ENCODE measurements at places on chromosomes 13 and 19. TPM values are rescaled to one million over a fixed set of nuclear protein-coding genes. Genes with fewer than 3 reads are reported as not detected.

- no peaks in the 10 kb centered on the region for H3K4me1 ChIP-seq
- no peak for DNase-seq
- H3K36me3 ChIP-seq: no peaks in the 10 kb centered on the region
- no peak overlapping the region for H3K4me3 ChIP-seq
- no peaks in the 10 kb centered on the region for H3K27me3 ChIP-seq
Measured at GRCh38 chr13:93249364-93250306, 23.0 kb downstream of the GPC6 start.

Gene NLRP7
- 0.33 TPM for total RNA-seq

DNA sequence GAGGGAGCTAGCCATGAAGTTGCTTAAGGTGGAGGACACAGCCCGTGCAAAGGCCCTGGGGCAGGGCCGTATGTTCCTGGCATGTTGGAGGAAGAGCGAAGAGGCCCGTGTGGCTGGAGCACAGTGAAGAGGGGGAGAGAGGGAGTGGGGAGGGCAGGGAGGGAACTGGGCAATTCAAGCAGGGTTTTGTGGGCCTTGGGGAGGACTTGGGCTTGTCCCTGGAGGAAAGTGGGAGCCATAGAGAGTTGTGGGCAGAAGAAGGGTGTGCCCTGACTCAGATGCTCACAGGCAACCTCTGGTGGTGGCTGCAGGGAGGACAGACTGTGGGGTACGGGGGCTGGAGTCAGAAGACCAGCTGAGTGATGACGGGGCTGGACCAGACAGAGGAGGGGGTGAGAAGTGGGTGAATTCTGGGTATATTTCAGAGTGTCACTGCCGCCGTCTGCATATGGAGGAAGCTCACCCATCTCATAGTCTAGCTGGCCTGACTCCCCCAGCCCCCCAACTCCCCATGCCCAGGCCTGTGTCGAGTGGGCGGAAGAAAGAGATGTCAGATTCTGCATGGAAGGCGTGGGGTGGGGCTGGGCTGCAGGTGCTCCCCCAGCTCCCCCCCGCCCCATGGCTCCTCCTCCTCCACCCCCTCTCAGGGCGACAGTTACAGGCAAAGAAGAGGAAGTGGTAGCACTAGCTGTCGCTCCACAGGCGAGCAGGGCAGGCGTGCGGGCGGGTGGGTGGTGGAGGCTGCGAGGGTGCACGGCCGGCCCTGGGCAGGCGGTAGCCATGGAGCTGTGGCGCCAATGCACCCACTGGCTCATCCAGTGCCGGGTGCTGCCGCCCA is at the start of gene VAV1:
VAV1 (plus strand) TSS at position 681 of the 838 bp plus-strand sequence; CDS start at position 781, 100 bp downstream.
- H3K27ac ChIP-seq: peak within 1 kb of the TSS; percentile 92
- peak; percentile 71 for DNase-seq
- H3K36me3 ChIP-seq: peaks cover 36% of the 10 kb centered on the region
- peak within 1 kb of the TSS; percentile 95 for H3K4me3 ChIP-seq

- no peaks in the 10 kb centered on the region for H3K36me3 ChIP-seq
- no peak overlapping the region for H3K27ac ChIP-seq
- no peaks in the 10 kb centered on the region for H3K4me1 ChIP-seq
- no peak for DNase-seq
Measured at GRCh38 chr13:77836423-77836822, 82.2 kb downstream of the EDNRB start.

DNA sequence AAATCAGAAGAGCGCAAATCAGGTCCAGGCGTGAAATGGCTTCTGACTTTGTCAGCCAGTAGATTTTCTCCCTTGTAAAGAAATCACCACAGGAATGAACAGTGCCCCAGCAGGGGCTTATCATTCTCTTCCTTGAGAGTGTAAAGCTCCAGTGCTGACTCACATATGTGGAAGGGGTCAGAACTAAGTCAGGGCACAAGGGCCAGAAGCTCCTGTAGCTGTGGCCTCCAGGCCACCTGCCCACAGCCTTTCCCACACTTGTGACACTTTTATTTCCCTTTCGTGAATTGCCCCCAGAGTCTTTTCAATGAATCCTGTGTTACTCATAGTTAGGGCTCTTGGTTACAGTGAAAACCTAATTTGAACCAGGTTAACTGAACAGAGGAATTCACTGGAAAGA is 99.6 kb downstream of the SUCLA2 start:
- DNase-seq: no peak
- no peak overlapping the region for H3K4me3 ChIP-seq
- H3K27me3 ChIP-seq: no peaks in the 10 kb centered on the region

- peaks cover 79% of the 10 kb centered on the region for H3K4me1 ChIP-seq
- H3K27ac ChIP-seq: no peak overlapping the region
- no peak for DNase-seq
- no peaks in the 10 kb centered on the region for H3K27me3 ChIP-seq
Measured at GRCh38 chr19:16460454-16460853, 11.3 kb downstream of the EPS15L1 start.

DNA sequence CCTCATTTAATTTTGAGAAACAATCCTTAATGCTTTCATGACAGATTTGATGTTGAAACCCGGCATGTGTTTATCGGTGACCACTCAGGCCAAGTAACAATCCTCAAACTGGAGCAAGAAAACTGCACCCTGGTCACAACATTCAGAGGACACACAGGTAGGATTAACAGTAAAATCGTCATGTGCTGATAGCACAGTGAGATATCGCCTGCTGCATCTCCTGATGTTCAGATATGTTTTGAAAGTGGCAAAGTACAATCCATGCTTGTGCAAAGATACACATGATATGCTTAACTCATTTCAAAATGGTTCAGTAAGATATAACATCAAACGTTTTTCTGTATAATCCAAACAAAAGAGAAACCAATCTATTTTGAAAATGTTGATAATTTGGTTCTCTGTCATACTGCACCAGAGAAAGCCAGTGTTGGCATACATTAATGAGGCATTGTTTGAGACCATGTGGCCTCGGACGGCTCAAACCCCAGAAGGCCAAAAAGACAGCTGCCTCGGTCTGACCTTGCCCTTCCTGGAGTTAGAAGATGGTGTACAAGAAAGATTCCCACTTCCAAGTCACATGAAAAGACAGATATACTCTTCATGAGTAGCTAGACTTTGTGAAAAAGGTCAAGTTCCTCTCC is 76.2 kb downstream of the DHRS12 start:
- H3K4me3 ChIP-seq: no peak overlapping the region
- no peaks in the 10 kb centered on the region for H3K4me1 ChIP-seq
- H3K27ac ChIP-seq: no peak overlapping the region
- H3K36me3 ChIP-seq: peaks cover 18% of the 10 kb centered on the region
- DNase-seq: no peak
- H3K27me3 ChIP-seq: no peaks in the 10 kb centered on the region

GRCh38 chr13:31074756-31075155 is 86.9 kb downstream of the HSPH1 start:
- H3K36me3 ChIP-seq: no peaks in the 10 kb centered on the region
- peaks cover 2% of the 10 kb centered on the region for H3K4me1 ChIP-seq
- H3K27me3 ChIP-seq: peaks cover 3% of the 10 kb centered on the region

GRCh38 chr13:20399515-20399914 is 126.1 kb downstream of the CRYL1 start:
- no peaks in the 10 kb centered on the region for H3K4me1 ChIP-seq
- H3K27me3 ChIP-seq: no peaks in the 10 kb centered on the region
- H3K36me3 ChIP-seq: peaks cover 9% of the 10 kb centered on the region

- H3K4me3 ChIP-seq: no peak overlapping the region
- no peaks in the 10 kb centered on the region for H3K4me1 ChIP-seq
- no peaks in the 10 kb centered on the region for H3K36me3 ChIP-seq
- DNase-seq: no peak
- peaks cover 33% of the 10 kb centered on the region for H3K27me3 ChIP-seq
Measured at GRCh38 chr13:26920614-26921355, 160.2 kb upstream of the GPR12 start.

Gene OXGR1
- not detected for total RNA-seq

DNA sequence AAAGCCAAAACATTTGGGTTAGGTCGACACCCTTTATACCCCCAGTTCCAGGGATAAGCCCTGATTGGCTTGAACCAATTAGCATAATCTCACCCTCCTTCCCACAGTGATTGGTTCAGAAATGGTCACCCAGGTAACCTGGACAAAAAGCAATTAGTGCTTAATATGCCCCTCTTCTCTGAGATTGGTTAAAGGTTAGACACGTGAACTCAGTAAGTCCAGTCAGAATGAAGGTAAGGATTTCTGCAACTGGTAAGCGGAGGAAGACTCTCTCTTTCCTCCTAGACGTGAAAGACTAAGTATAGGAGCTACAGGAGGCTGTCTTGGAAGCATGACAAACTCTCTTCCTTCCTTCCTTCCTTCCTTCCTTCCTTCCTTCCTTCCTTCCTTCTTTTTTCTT is 1.3 kb upstream of the PNMA8C start:
- peaks cover 62% of the 10 kb centered on the region for H3K27me3 ChIP-seq
- H3K36me3 ChIP-seq: no peaks in the 10 kb centered on the region
- peaks cover 26% of the 10 kb centered on the region for H3K4me1 ChIP-seq
- H3K27ac ChIP-seq: no peak overlapping the region

DNA sequence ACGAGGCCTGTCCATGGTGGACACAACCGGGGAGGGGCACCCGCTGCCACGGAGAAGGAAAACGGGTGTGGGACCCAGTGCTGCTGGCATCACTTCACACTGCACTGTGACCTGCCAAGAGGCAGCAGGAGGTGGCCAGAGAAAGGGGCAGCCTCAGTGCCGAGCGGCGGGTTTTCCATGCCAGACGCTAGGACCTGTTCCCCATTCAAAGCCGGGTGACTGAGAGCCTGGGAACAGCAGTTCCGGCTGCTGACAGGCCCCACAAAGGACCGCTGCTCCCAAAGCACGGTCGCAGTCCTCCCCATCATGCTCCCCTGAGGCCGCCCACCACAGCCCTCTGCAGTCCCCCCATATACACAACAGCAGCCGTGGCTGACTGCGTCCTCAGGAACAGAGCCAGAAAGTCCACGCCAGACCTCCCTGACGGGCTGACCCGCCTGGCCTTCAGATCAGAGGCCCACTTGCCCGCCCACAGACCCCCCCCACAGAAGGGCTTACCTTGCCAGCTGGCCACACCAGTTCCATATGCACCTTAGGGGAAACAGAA is 5.4 kb downstream of the AKAP8 start:
- H3K4me3 ChIP-seq: no peak overlapping the region
- no peak overlapping the region for H3K27ac ChIP-seq
- peaks cover 56% of the 10 kb centered on the region for H3K36me3 ChIP-seq
- H3K27me3 ChIP-seq: no peaks in the 10 kb centered on the region
- DNase-seq: no peak

Gene FPR1
- not detected for total RNA-seq

DNA sequence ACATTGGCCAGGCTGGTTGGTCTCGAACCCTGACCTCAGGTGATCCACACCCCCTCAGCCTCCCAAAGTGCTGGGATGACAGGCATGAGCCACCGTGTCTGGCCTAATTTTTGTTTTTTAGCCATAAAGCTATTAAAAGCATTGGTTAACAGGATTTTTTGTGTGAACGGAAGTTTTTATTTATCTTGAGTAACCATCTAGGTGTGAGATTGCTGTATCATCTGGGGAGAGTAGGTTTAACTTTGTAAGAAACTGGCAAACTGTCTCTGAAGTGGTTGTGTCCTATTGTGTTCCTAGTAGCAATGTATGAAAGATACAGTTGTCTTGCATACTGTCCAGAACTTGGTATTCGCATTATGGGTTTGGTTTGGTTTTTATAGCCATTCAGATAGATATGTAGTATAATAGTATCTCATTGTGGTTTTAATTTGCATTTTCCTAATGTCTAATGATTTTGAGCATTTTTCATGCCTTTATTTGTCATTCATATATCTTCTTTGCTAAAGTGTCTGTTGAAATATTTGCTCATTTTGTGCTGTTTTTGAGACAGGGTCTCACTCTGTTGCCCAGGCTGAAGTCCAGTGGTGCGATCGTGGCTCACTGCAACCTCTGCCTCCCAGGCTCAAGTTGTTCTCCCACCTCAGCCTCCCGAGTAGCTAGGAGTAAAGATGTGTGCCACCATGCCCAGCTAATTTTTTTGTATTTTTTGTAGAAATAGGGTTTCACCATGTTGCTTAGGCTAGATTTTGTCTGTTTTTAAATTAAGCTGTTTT is 13.5 kb upstream of the PLEKHF1 start:
- no peak overlapping the region for H3K27ac ChIP-seq
- no peak overlapping the region for H3K4me3 ChIP-seq
- no peak for DNase-seq
- H3K36me3 ChIP-seq: no peaks in the 10 kb centered on the region
- peaks cover 18% of the 10 kb centered on the region for H3K27me3 ChIP-seq

Gene EPSTI1
- 32.8 TPM for total RNA-seq

Gene COMP
- total RNA-seq: 0.10 TPM

DNA sequence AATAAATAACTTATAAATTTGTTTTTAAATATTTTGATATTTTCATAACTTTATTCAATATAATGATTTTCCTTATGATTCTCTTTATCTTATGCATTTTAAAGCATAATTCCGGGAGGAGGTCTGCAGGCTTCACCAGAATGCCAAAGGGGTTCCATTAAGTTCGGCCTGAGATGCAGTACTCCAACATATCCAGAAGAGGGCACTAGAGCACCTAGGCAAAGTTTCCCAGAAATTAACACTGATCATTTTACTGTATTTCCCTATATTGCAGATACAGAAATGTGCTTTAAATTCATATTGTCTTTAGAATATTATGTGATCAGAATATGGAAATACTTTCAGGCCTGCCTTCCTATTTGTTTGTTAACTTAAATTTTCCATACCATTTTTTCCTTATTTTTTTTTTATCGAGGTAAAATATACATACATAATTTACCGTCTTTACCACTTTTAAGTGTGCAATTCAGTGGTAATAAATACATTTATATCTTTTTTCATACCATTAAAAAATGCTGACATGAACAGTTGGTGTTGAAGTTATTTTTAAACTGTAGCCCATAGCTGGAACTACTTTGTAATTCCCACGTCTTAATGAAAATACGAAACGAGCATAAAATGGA is 58.9 kb upstream of the TM9SF2 start:
- no peak overlapping the region for H3K4me3 ChIP-seq
- peaks cover 16% of the 10 kb centered on the region for H3K4me1 ChIP-seq
- DNase-seq: no peak
- H3K36me3 ChIP-seq: no peaks in the 10 kb centered on the region
- peaks cover 2% of the 10 kb centered on the region for H3K27me3 ChIP-seq
- no peak overlapping the region for H3K27ac ChIP-seq

GRCh38 chr19:13841086-13841961 is 35.6 kb upstream of the NANOS3 start:
- H3K4me3 ChIP-seq: peak overlapping the region; percentile 86
- peak; percentile 58 for DNase-seq
- no peaks in the 10 kb centered on the region for H3K27me3 ChIP-seq
- peaks cover 82% of the 10 kb centered on the region for H3K4me1 ChIP-seq
- peak overlapping the region; percentile 92 for H3K27ac ChIP-seq

Gene EBI3
- 186 TPM for total RNA-seq

GRCh38 chr19:30407068-30407709 is 35.0 kb downstream of the ZNF536 start:
- H3K27me3 ChIP-seq: no peaks in the 10 kb centered on the region
- no peak for DNase-seq
- no peaks in the 10 kb centered on the region for H3K36me3 ChIP-seq
- H3K4me1 ChIP-seq: no peaks in the 10 kb centered on the region
- H3K4me3 ChIP-seq: no peak overlapping the region

GRCh38 chr19:58350001-58350861 is 3.1 kb downstream of the A1BG start:
- H3K4me1 ChIP-seq: peaks cover 32% of the 10 kb centered on the region
- H3K27ac ChIP-seq: no peak overlapping the region
- no peaks in the 10 kb centered on the region for H3K27me3 ChIP-seq
- no peak for DNase-seq

Measured in activated B cell treated with CpG ODN at 0.5 μM for 24 hours (primary cell).